Neuronal stem cell (in vitro differentiated cells): ENCODE measurements at places on chromosomes 1 and 21.

DNA sequence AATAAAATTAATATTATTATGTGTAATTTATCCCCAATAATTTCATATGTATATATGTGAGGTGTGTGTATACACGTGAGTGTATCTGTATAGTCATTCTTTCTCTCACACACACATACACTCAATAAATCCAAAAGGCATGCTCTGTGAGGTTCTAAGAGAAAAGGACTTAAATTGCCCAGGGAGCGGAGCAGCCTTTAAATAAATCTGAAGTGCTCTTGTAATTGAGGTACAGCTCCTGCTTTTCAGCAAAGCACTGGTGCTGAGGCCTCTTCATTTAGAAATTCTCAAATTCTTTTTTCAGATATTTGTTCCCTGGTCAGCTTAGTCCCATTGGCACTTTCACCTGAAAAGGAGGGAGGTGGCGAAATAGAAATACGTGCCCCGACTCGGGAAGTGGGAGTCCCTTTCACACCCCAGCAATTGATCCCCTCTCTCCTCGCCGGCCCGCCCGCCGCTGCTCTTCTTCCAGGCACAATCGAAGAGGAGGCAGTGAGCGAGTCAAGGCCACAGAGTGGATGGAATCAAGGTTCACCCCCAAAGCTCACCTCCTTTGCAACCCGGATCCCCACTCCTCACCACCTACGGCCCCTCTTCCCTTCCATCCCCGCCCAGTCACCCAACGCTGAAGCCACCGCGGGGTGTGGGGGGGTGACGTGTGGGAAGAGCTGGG, 944 bp downstream of the PLPPR5 start:
- no peak for DNase-seq

- peak; percentile 18 for DNase-seq
Measured at GRCh38 chr1:185479796-185480195, 162.8 kb upstream of the IVNS1ABP start.

DNA sequence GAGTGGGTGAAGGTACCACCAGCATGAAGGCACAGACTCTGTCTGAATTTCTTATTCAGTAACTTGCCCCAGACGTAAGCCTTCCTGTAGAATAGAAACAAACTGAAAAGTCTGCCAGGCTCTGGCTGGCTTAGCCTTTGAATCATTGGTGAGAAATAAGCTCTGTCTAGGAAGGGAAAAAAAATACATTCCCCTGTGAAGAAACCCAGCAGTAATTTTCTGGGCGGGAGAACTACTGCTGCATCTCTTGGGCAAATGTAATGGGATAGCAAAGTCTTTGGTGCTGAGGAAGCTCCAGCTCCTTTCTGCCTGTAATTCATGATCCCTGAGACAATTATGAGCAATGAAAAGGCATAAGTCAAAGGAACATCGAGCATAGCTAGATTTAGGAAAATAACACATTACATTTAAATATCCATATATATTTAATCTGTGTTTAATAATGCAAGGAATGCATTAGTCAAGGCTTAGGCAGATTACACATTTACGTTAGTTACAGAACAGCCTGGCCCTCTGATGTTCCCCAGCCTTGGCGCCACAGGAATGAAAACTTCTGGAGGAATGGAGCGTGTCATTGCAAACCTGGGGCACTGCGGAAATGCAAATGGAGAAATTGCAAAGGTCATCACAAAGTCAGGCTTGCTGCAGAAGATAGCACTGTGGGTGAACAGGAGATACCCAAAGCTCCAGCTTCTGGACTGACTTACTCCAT, 216.3 kb upstream of the CAMK1G start:
- DNase-seq = no peak

DNA sequence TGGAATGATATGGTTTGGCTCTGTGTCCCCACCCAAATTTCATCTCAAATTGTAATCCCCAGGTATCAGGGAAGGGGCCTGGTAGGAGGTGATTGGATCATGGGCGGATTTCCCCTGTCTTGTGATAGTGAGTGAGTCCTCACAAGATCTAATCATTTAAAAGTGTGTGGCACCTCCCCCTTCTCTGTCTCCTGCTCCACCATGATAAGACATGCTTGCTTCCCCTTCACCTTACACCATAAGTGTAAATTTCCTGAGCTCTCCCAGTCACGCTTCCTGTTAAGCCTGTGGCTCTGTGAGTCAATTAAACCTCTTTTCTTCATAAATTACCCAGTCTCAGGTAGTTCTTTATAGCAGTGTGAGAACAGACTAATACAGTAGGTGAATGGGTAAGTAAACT, 109.3 kb downstream of the DMRTB1 start:
- DNase-seq = no peak

- no peak for DNase-seq
Measured at GRCh38 chr1:230122366-230123279, 55.6 kb downstream of the GALNT2 start.

DNA sequence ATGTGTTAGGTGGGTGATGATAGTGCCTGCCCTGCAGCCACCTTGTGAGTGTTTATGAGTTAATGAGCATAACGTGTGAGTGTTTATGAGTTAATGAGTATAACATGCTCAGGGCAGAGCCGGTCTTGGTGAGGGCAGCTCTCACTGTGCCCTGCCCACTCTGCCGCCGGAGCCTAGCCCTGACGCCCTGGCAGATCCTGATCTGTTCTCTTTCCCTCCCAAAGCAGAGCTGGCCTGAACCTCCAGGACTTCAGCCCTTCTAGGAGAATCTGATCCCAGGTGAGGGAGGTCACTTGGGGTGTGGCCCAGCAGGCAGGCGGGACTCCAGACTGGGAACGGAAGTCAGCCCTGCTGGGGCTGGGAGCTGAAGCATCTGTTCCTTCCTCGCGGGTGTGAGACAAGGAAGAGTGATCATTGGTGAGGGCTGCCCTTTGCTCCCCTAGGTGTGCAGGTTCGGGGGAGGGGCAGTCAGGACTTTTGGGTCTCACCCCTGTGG, 5.7 kb downstream of the FBLIM1 start:
- no peak for DNase-seq

DNA sequence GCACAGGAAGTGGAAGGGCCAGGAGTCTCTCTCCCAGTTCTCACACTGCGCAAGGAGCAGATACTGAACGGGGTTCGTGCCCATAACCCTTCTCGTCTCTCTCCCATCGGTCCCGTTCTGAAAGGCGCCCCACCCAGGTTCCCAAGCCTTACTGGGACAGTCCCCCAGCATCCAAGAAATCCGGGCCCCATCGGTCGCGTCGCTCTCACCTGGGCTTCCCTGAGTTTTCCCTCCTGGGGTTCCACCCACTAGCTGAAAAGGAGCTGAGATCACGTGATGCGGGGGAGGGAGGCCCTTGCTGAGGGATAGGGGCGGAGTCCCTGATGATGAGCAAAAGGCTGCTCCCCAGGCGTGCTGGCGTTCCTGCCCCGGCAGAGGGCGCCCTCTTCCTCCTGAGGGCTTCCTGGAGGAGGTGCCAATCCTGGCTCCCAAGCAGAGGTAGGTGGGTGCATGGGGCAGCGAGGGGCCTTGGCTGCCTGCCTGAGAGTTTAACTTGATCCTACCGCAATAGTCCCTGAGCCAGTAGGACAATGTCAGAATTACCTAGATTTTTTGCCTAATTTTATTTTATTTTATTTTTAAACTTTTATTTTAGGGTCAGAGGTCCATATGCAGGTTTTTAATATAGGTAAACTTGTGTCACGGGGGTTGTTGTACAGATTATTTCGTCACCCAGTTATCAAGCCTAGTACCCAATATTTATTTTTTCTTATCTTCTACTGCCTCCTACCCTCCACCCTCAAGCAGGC, at the start of gene SPOCD1:
Gene SPOCD1 (minus strand): TSS at position 271 of the 749 bp plus-strand sequence. CDS start 689 bp downstream, outside the sequence.
- DNase-seq = peak; percentile 57

- no peak for DNase-seq
Measured at GRCh38 chr1:2974701-2975301, 46.5 kb upstream of the ACTRT2 start.

- DNase-seq = no peak
Measured at GRCh38 chr1:98965394-98965793, 39.3 kb downstream of the PLPPR5 start.

- no peak for DNase-seq
Measured at GRCh38 chr21:26691416-26691815, 118.3 kb upstream of the CYYR1 start.

DNA sequence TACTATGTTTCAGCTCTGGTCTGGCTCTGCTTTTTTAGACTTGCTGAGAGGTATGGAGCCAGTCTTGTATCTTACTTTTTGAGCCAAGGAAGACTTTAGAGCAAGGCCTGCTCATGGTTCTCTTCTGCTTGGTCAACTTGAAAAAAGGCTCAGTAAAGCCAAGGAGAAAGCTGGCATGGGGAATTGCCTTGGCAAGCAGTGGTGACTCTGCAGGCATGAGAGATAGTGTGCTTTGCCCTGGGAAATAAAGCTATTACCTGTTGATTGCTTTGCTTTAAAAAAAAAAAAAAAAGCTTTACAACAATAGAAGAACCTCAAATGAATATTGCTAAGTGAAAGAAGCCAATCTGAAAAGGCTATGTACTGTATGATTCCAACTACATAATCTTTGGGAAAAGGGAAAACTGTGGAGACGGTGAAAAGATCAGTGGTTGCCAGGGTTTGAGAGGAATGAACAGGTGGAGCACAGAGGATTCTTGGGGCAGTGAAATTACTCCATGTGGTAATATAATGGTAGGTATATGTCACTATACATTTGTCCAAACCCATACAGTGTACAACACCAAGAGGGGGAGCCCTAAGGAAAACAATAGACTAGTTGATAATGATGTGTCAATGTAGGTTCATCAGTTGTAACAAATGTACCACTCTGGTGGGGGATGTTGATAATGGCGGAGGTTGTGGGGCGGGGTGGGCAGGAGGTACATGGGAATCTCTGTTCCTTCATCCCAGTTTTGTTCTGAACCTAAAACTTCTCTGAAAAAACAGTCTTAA, 87.6 kb downstream of the HMCN1 start:
- DNase-seq = no peak

- DNase-seq = no peak
Measured at GRCh38 chr1:10773851-10774614, 22.4 kb downstream of the CASZ1 start.

- no peak for DNase-seq
Measured at GRCh38 chr21:21230672-21231071, 232.5 kb downstream of the NCAM2 start.

DNA sequence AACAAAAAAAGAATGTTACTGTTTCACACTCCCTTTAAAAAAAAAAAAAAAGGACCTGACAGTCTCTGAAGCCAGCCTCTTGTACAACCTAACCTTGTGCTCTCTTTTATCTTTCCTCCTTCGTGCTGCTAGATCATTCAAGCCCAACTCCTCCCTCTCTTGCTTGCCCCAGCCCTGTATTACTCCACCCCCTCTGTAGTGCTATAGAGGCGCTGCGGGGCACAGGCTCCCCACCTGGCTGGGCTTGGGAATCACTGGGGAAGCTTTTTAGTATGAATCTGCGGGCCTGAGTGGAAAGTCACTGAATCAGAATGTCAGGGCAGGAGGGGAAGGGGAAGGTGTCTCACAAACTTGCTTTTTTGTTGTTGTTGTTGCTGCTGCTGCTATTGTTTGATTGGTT, 383.7 kb upstream of the CAMK1G start:
- DNase-seq = no peak

- DNase-seq = no peak
Measured at GRCh38 chr1:25623007-25623406, 6.4 kb downstream of the MAN1C1 start.

GRCh38 chr1:204448991-204449677, 37.5 kb upstream of the PPP1R15B start:
- DNase-seq = no peak

DNA sequence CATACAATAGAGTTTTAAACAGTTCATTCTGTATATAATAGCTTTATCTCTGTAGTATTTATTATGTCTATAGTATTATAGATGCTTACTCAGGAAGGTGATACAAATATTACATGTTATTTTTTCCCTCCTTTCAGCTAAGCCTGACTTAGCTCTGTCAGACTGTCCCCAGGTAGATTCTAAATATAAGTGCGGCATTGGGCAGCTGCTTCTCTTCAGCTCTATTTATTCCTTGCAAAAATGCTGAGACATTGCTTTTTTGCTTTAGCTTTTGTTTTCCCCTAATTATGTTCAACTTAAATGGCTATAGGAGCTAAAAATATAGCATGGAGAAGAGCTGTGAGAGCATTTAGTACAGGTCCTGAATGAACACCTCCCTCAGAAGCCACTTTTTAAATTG, 203.2 kb upstream of the BEND5 start:
- DNase-seq = no peak

DNA sequence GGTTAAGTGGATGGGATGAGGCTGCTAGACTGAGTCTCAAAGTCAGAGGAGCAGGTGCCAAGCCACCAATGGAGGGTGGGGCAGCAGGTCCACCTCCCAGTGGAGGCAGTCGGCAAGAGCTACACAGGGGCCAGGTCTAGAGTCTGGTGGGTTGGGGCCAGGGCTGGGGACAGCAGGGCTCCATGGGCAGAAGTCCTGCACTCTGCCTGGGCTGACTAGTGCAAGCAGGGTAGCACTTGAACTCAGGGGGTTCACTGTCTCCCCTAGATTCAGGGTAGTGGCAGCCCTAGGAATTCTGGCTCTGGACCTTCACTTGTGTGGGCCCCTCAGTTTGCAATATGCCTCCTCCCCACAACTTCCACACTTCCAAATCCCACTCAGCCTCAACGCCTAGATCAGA, 66.2 kb downstream of the SYT6 start:
- no peak for DNase-seq

DNA sequence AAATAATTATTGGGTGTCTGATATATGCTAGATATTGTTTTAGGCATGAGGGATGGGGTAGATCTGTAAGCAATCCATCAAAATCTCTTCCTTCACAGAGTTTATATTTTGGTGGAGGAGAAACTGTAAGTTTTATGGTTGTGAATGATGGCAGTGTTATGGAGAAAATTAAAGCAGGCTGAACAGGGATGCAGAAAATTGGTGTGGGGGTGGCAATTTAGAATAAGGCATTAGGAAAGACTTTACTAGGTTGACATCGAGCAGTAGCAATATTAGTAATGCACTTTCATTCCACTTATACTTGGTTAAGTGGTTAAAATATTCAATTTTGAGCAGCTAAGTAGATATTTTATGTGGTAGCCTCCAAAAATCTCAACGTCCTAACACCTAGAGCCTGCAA, 261.1 kb upstream of the SNX7 start:
- no peak for DNase-seq

GRCh38 chr1:219514728-219515127, 98.2 kb downstream of the ZC3H11B start:
- DNase-seq = no peak

DNA sequence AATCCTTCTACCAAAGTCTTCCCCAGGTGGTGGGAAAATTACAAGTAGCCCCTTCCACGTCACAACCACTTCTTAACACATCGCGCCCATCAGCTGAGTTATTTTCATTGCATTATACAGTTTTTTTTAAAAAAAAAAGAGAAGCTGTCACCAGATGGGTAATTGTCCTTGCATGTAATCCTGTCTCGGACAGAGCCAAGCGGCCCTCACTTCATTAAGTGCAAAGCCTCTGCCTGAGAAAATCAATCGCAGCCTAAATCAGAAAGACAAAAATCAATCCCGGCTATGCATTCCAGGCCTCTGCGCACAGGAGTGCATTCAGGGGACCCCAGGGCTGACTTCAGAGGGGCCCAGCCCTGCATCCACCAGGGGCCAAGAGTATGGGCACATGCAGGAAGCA, 538.9 kb downstream of the NPHP4 start:
- DNase-seq = no peak

GRCh38 chr21:46253610-46254124, 25.1 kb upstream of the LSS start:
- DNase-seq = no peak

GRCh38 chr21:25283720-25284119, 323.6 kb downstream of the MRPL39 start:
- DNase-seq = peak; percentile 4
